ENCODE measurements at places on chromosomes 2 and 18. TPM values are rescaled to one million over a fixed set of nuclear protein-coding genes. Genes with fewer than 3 reads are reported as not detected.

Gene SERPINB3
- 70.3 TPM for total RNA-seq

Gene HSBP1L1
- 3.2 TPM for total RNA-seq

Gene GALR1
- total RNA-seq: 0.12 TPM

Gene ABCG8
- total RNA-seq: not detected

Gene GTF2A1L
- 15.4 TPM for total RNA-seq

GRCh38 chr2:212831671-212832199, 293.1 kb upstream of the ERBB4 start:
- peak; percentile 19 for ATAC-seq

DNA sequence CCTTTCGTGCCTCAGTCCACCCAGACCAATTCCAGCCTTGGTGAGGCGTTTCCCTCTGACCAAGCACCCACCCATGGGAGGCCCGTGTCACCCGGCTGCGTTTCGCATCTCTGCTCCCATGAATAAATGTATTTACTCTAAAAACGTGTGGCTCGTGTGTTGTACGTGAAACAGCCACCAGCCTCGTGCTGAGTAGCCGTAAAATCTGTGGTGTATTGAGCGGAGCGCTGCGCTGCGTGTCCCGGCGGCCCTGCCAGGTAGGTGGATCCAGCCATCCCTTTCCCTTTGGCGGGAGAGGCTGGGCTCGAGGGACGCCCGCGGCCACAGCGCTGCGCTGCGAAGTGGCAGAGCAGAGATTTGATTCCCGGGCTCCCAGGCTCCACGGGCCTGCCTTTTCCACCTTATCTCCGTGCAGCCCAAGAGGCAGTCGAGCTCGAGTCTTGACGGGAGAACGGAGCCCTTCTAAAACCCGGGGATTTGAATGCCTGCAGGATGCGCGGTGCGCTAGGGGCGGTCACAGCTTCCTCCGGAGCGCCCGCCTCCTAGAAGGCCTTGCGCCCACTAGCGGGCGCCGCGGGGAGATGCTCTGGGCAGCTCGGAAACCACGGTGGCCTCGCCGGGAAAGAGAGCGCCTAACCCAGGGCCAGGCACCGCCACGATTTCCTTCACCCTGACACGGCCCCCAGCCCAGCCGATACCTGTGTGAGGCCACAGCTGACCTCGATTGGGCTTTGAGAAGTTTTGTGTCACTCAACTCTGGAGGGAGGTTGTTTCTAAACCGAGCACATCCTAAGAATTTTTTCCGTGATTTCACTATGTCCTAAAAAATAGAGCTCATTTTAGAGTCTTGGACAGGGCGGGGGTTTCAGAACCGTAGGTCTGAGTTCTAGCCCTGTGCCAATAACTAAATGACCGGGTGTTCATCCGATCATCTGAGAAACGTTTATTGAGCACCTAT, 3.9 kb upstream of the PSMD1 start:
- ATAC-seq: peak; percentile 79

DNA sequence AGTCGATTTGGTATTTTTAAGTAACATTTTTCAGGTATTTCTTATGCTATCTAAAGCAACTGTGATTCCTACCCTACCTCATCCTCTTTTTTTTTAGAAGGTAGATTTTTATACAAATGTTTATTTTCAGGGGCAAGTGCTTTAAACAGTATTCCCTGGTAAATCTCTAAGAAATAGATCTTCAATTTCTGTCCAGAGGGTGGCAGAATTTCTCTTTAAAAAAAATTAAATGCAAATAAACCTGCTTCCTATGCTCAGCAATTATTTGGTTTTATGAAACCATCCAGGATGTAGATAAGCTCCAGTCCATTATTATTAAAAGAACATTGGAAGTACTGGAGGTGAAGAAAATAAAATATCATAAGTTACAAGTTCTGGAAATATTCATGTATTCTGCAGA, 191.9 kb downstream of the MYO3B start:
- ATAC-seq: no peak

DNA sequence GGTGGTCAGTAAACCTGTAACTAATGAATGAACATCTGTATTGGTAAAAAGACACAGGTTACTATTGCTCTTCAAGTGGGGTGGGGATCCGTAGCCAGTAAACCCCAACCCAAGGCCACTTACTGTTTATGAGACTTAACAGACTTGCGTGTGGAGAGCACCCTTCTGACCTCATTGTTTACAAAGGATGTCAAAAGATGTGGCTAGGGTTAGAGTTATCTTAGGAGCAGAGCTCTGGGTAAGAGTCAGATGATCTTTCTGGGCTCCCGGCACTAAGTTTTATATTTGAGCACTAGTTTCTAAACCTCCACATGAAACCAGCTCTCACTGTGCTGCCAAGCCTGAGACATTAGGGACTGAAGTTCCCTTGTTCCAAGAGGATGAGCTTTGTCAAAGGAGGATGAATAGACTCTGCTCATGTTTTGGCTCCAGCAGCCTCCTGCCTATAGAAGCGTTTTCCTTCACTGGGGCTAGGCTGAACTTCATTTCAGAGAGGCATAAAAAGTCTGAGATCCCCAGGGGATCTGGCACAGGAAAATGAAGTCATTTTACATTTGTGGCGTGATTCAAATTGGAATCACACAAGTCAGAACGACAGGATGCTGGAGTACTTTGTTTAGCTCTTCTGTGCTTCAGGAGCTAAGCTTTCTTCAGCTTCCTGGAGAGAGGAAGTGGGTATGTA, 403.1 kb upstream of the TRIB2 start:
- no peak for ATAC-seq

DNA sequence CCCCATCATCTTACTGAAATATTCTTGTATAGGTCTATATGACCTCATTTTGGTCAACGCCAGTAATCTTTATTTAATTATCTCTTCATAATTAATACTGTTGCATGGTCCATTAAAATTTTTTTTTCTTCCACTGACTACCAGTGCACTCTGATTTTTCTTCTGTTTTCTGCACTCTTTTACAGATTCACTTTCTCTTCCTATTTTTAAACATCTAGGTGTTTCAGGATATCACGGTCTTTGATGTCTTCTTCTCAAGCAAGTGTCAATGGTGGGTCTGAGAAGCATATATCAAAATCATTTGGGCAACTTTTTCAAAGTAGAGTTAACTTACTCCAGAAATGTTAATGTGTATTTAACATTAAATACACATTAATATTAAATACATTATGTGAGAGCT, 51.4 kb downstream of the CCDC141 start:
- no peak for ATAC-seq

GRCh38 chr2:145980318-145980717, 1460.4 kb upstream of the ZEB2 start:
- no peak for ATAC-seq

DNA sequence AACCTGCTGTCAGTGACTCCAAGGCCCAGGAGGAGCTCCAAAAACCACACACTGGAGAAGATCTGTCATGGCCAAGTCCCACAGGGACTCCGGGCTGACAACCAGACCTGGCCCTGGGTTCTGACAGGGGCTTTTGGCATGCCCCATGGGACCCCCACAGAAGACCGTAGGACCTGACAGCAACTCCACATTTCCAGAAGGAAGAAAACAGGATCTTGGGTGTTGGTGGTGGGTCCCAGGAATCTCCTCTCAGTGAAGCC, 275.9 kb upstream of the HS6ST1 start:
- ATAC-seq: no peak
